Ovary (tissue), 10 donors: ENCODE measurements at places on chromosomes 6 and 20.

DNA sequence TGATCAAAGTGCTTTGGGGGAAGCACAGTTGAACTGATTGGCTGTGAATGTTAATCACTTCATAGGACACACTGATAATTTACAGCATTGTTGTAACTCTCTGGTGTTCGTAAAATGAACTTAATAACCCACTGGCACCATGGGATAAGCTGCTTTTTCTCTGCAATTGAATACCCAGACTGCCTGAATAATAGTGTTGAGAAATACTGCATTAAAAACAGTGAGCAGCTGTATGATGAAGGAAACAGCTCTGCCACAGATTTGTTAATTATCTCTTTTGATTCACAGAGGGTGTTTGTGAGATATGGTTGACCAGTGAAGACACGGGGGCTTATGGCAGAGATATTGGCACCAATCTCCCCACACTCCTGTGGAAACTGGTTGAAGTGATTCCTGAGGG is 420.9 kb downstream of the CDKAL1 start:
- DNase-seq = no peak

- DNase-seq = no peak
These were observed 9.8 kb downstream of the SYNGAP1 start for GRCh38 chr6:33429750-33430052.

GRCh38 chr6:44563397-44563796 is 175.9 kb downstream of the CDC5L start:
- DNase-seq = no peak

GRCh38 chr6:132669690-132670291 is 10.8 kb upstream of the TAAR1 start:
- DNase-seq = no peak

- no peak for DNase-seq
These were observed 38.7 kb upstream of the TFAP2A start for GRCh38 chr6:10453596-10453995.

- no peak for DNase-seq
These were observed at the start of gene TRIM15 for GRCh38 chr6:30163090-30163917. Gene TRIM15 (plus strand): TSS chr6:30163546. CDS start chr6:30163685, 139 bp downstream.

DNA sequence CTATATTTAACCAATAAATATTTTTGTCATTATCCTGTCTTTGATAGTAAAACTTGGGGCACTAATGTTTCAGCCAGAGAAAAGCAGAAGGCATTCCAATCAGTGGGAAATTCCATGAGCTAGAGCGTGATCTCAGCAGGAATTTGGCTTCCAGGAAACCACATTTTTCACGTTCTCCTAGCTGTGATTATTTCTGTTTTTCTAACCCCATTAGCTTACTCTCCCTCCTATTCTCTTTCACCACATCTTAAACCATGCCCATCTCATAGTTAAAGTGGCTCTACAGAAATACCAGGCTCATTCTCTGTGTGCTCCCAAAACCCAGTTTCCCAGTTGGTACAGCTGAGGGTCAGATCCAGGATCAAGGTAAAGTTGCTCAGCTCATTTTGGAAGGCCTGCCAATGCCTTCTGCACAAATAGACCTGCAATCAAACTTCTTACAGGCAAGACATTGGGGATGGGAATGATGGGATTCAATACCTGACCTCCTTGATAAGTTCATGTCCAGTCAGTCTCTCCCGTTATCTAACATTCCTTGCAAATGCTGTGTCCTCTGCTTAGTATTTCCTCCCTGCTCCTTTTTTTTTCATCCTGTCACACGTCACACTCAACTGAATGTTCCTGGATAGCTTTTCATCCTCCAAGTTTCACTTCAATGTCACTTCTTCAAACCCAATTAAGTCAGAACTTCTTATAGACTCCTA is 33.1 kb upstream of the TMEM30A start:
- no peak for DNase-seq

GRCh38 chr20:17519606-17520285 is 11.4 kb downstream of the BFSP1 start:
- no peak for DNase-seq

- DNase-seq = no peak
These were observed 183.9 kb downstream of the ERMARD start for GRCh38 chr6:169935348-169935718.

- DNase-seq = peak; percentile 50
These were observed 12.6 kb downstream of the HSPA12B start for GRCh38 chr20:3744806-3745685.

GRCh38 chr6:128713461-128713860 is 169.5 kb upstream of the LAMA2 start:
- DNase-seq = no peak

DNA sequence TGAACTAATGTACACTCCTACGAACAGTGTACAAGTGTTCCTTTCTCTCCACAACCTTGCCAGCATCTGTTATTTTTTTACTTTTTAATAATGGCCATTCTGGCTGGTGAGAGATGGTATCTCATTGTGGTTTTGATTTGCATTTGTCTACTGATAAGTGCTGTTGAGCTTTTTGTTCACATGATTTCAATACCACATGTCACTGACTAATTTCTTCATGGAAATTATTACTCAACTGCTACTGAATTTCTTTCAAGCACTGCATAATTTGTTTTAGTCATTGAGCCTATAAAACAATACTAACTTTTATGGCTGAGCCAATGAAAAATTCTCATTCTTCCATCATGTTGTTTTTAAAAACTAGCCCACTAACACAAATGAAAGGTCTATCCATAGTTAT is 115.4 kb downstream of the FRK start:
- DNase-seq = no peak

- DNase-seq = peak; percentile 37
These were observed 27.2 kb downstream of the UBE2V1 start for GRCh38 chr20:50085481-50086365.

GRCh38 chr6:135861189-135861588 is 9.7 kb downstream of the PDE7B start:
- DNase-seq = no peak

DNA sequence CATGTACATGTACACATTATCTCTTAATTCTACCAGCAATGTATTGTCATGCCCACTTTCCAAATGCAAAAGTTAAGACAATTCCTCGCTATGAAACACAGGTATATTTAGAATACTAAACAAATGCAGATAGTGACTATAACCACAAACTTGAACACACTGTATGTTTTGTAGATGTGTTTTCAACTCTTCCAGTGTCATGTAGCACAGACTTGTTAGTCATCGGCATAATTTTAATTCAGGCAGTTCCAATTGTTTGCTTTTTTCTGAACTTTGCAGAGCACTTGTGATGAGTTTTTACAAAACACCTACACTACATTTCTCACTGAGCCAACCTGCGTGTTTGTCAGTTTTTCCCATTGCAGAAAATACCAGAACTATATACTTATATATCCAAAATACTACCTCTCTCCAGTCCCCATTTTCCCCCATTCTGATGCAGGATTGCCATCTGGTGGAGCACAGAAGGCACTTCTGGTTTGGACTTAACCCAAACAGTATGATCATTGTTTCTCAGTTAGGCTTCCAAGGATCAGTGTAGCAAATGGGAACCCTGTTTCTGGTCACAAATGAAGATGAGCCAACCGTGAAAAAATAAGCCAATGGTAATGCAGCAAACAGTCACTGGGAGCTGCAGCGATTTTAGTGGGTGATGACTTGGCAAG is 143.4 kb downstream of the ADGRB3 start:
- DNase-seq = no peak

- no peak for DNase-seq
These were observed 177.8 kb downstream of the LY86 start for GRCh38 chr6:6766230-6766905.

DNA sequence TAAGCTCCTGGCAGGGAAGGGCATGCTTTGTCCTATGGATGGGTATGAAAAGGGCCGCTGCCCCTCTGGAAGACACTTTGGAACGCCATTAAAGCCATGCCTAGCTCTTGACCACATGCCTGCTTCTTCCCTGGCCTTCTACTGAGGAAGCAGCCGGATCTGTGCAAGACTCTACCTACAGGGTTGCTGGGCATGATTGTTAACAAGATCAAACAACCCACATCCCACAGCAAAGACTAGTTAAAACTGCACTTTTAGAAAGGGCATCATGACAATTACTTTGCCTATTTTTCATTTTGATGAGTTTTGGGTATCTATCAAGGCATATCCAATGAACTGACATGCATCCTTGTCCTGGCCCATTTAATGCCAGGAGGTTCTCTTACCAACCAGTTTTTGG is 25.5 kb downstream of the NSFL1C start:
- DNase-seq = no peak

- no peak for DNase-seq
These were observed 26.5 kb downstream of the MAP1LC3A start for GRCh38 chr20:34585019-34585418.

GRCh38 chr6:118939683-118940082 is 4.7 kb upstream of the MCM9 start:
- DNase-seq = no peak

- no peak for DNase-seq
These were observed 8.5 kb downstream of the AP5S1 start for GRCh38 chr20:3828798-3829197.
